ENCODE measurements at places on chromosomes 2 and 18. TPM values are rescaled to one million over a fixed set of nuclear protein-coding genes. Genes with fewer than 3 reads are reported as not detected.

CCL20 gene
- not detected for total RNA-seq

GALM gene
- 14.4 TPM for total RNA-seq

DAPL1 gene
- total RNA-seq = not detected

REG1B gene
- not detected for total RNA-seq

GRCh38 chr18:2853926-2854664, 7.3 kb downstream of the EMILIN2 start:
- no peak for DNase-seq

DNA sequence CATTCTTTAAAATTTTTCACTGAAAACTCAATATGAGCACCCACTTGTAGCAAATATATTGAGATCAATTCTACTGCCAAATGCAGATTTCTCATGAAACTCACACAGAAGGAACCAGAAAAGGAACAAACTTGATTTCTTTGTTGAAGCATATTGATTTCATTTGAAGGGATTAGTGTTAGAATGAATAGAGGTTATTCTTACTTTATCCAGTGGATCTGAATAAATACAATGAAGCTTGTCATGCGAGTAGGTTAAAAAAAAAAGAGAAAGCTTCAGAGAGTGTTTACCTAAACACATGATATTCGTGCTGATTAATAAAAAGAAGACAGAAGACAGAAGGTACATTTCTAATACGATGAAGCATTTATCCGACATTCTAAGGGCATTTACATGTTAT, 226.7 kb upstream of the ZSWIM2 start:
- no peak for DNase-seq

GRCh38 chr2:146123256-146123655, 1603.3 kb upstream of the ZEB2 start:
- no peak for DNase-seq

GRCh38 chr2:137892739-137893138, 71.5 kb upstream of the HNMT start:
- no peak for DNase-seq

GRCh38 chr18:34153711-34154110, 71.0 kb downstream of the NOL4 start:
- no peak for DNase-seq

- DNase-seq = no peak
Measured at GRCh38 chr18:42185486-42185885, 230.5 kb downstream of the PIK3C3 start.
